Stimulated activated CD8-positive, alpha-beta memory T cell treated with anti-CD3 and anti-CD28 coated beads, Interleukin-15, amount 100 ng/mL, for 1 hour (primary cell): ENCODE measurements at places on chromosomes 11 and 22.

DNA sequence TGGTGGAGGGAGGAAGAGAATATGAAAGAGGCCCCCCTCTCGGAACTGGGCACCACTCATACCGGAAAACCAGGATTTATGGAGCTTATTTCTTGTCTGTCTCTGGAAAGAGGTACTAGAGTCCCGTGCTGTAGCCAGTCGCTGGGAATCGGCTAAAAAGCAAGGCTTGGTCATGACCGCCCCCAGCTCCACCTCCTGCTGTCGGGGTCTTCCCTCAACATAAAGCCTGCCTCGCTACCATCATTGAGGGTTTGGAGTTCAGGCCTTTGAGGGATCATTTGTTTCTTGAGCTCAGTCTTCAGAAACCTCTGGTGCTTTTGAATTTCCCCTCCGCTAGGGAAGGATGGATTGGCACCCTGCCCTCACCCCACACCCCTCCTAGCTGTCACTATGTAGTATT lies 97.1 kb downstream of the TSPAN18 start:
- DNase-seq = no peak

DNA sequence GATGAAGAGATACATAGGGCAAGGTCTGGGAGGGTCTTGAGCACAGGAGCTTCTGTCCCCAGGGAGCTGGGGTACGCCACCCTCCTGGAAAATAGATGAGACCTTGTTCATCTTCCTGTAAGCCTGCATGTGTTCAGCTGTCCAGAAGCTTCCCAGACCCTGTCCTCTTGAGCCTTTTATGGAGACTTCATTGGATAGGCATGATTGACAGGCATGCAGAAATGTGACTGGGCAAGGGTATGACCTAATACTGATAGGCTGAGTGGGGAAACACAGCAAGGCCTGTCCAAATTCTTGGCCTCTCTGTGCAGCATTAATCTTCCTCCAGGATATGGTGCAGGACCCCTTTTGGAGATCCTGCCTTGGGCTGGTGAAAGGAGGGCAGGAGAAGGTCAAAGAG lies 15.7 kb downstream of the ARCN1 start:
- no peak for DNase-seq

- peak; percentile 16 for DNase-seq
These were observed 13.2 kb downstream of the OTUB1 start for GRCh38 chr11:63999349-64000025.

- no peak for DNase-seq
These were observed 15.3 kb upstream of the IL17REL start for GRCh38 chr22:50027639-50028537.

DNA sequence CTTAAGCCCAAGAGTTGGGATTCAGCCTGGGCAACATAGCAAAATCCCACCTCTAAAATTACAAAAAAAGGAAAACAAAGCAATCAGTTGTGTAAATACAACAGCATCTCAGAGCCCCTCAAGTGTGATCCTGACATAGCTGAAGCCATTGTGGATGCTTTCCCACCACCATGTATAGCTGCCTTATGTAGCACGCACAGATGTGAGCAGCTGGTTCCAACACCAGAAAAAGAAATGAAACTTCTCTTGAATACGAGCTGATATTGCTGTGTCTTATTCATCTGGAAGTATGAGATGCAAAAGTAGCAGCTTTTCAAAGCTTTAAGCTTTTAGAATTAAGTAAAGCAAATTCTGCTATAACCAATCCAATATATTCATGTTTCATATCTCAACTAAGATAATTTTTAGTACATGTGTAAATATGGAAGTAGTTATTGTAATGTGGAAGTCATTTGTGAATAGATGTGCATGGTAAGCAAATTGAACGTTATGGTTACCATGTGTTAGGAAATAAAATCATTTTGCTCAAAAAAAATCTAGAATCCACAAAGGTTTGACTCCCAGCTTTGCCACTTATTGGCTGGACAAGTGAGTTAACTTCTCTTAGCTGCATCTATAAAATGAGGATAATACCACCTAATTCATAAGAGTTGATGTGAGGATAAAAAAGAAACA lies 63.2 kb downstream of the SGSM3 start:
- DNase-seq = no peak

DNA sequence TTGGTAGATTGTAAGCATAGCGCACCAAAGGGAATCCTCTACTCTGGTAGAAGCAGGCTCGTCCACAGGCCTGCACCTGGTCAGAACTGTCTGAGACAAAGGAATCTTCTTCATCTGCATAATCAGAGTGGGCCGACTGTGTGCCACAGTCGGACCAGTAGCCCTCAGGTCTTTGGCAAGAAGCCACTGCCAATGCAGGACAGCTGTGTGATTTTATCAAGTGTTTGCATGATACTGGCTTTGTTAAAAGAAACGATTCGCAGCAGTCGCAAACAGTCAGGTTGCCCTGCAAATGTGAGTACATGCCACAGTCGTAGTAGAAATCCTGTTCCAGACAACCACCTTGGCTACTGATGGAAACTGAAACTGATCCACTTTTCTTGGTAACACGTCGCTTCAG lies 4.9 kb upstream of the CCDC34 start:
- no peak for DNase-seq

DNA sequence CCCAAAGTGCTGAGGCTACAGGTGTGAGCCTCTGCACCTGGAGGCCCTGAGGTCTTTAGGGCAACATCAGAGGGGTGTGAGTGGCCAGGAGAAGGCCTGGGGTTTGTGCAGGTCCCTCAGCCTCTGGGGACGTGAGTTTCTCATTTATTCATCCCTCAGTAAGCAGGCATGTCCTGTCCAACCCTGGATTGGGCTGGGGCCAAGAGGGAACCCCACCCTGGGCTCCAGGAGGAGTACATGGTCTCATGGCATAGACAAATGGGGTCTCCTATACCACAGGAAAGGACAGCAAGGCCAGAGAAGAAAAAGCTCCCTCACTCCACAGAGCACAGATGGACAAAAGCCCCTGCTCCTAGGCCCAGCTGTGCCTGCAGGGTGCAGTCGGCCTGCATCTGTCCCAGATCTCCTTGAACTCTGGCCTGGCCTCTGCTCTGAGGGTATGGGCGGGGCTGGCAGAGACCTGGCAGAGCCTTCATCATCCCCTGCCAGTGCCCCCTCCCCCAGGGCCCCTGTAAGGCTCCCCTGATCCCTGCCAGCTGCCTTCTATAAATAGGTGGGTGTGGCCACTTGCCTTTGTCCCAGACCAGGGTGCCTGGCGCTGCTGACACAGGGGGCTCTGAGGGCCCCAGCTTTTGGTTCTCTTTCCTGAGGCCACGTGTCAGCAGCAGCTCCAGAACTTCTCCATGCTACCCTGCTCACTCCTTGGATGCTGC lies 34.6 kb downstream of the A4GALT start:
- no peak for DNase-seq

- DNase-seq = no peak
These were observed 4.9 kb downstream of the CHRM4 start for GRCh38 chr11:46386674-46387073.

DNA sequence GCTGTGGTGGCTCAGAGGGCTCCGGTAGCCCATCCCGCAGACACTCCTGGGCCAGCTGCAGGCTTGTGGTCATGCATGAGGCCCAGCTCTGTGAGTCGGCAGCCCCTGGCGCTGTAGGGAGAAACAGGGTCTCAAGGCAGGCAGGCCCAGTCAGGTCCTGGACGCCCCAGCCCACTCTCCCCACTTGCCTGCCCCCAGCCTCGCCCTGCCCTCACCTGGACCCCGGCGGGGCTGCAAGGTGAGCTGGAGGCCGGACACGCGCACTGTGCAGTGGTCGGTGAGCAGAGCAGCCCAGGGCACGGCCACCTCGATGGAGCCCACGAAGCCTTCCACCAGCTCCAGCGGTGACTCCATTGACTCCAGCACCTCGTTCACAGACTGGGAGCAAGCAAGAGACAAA lies 2.9 kb downstream of the ATG2A start:
- DNase-seq = no peak

GRCh38 chr11:32316232-32316631 lies 119.1 kb downstream of the WT1 start:
- DNase-seq = no peak

- no peak for DNase-seq
These were observed 660.3 kb downstream of the TBC1D22A start for GRCh38 chr22:47422736-47423135.

DNA sequence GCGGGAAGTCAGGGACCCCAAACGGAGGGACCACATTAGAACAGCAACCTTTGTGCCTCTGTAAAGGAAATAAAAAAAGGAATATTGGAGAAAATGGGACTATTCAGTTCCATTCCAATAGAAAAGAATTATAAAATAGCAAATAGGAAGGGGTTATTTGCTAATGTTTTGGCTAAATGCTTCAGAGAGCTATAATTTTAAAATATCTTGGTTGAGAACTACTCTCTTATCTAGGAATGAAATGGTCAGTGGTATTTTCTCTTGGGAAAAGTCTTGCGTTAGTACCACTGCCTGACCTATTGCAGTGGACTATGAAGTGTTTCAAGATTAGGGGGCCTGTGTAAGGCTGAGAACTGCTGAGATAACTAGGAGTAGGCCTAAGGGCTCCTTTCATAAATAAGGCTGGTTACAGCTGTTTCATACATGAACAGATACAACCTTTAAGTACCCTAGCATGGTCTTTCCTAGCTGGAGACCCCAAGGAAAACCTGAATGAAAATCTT lies 6.9 kb upstream of the WEE1 start:
- no peak for DNase-seq

GRCh38 chr11:27282806-27283205 lies 80.2 kb downstream of the CCDC34 start:
- DNase-seq = no peak

- no peak for DNase-seq
These were observed 963.4 kb upstream of the CCDC90B start for GRCh38 chr11:84249344-84250135.
